ENCODE measurements at places on chromosomes 11 and 22.

DNA sequence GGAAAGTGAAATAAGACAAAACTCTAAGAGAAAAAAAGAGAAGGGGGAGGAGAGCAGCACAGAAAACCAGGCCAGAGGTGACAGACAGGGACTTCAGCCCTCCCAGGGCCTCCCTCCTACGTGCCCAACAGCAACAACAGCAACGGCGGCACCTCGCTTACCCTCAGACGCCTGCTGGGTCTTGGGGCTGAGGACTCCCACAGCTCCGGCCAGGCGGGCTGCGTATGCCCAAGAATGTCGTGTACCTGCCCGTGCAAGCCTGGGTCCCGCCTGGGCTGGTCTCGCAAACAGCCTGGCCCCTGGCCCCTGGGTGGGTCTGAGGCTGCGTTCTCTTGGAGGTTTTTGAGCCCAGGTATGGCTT is 30.5 kb downstream of the ARAP1 start:
- no peak for DNase-seq

GRCh38 chr11:60852117-60852981 is 3.4 kb downstream of the PTGDR2 start:
- no peak for DNase-seq

DNA sequence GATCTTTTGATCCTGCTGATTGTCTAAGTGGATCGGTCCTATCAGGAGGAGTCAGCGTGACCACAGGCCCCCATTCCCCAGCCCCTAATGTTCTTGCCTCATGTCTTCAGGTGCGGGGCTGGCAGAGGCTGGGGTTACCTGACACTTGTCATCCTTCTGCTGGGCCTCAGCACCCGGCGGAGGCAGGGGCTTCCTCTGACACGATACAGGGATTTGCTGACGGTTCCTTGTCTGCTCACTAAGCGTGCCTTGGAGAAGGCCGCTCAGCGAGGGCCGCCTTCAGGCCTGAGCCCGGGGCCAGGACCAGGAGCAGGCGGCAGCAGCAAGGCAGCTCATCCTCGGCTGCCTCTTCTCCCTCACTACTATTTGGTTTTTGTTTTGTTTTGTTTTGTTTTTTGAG is 45.7 kb upstream of the KCNQ1OT1 start:
- DNase-seq = no peak

DNA sequence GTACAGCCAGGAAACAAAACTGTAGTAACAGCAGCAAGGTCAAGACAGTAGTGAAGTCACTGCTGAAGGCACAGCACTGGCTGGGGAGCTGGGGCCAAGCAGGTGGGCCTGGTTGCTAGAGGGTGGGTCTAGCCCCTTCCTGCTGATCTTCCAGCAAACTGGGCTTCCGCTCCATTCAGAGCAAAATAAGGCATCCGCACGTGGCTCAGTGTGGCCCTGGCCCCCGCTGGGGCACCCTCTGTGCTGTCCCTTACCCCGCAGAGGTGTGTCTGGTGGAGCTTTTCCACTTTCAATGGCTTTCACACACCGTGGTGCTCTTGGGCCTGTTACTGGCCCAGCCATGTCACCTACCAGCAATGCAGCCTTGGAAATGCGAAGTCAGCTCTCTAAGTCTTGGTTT is 162.4 kb upstream of the B3GAT1 start:
- DNase-seq = no peak

DNA sequence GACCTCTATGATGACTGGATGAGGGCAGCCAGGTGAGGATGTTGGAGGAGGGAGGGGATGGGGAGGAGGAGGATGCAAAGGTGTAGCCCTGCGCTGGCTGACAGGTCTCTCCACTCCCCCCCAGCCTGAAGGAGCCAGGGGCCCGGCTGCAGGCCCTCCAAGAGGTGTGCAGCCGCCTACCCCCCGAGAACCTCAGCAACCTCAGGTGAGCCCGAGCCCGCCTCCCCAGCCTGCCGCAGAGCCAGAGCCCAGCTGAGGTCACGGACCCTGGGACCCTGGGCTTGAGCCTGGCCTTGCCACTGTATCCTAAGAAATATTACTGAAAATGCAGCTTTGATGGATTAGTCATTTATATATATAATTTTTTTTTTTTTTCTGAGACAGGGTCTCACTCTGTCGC is 7.8 kb downstream of the SH3BP1 start:
- DNase-seq = no peak

GRCh38 chr11:110293389-110293788 is 3.0 kb downstream of the RDX start:
- no peak for DNase-seq

GRCh38 chr11:27171376-27171958 is 130.9 kb downstream of the BBOX1 start:
- DNase-seq = no peak

DNA sequence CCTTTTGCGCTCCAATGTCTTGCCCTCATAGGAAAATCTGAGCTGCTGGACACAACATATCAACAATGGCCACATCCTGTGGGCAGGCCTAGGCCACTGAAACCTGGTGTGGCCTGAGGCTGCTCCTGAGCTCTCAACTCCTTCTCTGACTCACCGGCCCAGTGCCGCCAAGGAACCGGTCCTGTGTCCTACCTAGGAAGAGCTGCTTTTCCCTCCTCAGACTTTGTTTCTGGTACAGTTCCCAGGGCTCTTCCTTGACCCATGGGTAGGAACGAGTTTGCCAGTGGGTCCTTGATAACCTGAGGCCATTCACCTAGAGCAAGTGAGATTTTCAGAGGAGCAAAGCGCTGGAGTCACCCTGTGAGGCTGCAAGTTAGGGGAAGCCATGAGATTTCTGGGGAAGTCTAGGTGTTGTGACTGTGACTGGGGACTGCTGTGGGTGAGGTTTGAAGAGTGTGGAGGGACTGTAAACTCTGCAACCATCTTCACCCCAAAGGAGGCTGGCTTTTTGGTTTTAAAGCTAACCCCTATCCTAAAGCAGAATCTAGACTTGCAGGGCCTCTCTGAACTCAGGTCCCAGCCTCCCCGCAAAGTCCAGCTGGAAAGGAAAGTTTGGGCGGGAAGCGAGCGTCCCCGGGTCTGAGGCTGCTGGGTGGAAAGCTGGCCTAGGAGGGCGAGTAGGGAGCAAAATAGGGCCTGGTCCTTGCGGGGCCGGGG is 12.0 kb upstream of the PAX6 start:
- DNase-seq = no peak

DNA sequence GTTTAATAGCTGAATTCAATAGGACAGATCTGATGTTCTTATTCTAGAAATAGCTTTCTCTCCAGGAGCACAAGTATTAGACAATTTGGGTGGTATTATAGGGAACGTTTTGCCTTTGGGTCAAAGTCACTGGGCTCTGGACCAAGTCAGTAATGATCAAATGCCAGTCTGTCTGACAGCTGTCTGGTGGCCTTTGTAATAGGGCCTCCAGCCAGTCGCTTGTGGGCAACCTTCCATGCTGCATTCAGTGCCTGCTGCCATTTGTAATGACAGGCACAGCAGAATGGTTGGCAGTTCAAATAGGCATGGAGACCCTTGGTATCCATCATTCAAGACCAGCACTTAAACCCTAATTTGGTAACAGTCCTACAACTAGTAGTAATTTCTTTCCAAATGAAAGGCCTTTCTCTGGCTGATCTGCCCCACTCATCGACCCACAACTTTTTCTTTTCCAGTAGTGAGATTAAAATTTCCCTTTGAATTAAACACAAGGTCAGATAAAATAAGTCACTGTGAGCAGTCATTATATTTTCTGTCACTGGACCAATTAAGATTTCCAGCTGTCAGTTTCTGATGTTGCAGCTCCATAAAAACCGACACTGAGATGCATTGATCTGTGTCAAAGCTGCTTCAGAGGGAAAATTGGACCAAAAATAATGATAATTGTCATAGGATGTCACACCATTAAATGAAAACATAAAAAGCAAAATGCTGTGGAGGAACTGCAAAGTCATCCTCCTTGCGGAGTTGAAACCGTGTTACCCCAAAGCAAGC is 1038.1 kb downstream of the LRRC4C start:
- DNase-seq = no peak

- no peak for DNase-seq
Measured at GRCh38 chr11:80163011-80163410, 722.2 kb upstream of the TENM4 start.

DNA sequence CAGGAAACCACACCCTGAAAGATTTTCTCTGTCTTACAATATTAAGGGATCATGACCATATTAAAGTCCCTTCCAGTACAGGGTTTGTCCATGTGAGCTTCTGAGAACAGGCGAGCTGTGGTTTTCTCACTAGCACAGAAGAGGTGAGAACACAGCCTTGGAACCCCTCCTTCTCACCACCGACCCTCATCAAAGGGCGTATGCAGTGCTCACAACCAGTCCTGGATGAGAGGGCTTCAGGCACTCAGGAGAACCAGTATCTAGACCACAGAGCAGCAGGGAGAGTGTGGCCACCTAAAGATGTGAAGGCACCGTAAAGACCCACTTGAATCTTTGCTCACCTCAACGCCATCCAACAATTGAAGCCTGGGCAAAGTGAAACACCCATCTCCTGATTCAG is 397.0 kb downstream of the ETS1 start:
- DNase-seq = no peak

DNA sequence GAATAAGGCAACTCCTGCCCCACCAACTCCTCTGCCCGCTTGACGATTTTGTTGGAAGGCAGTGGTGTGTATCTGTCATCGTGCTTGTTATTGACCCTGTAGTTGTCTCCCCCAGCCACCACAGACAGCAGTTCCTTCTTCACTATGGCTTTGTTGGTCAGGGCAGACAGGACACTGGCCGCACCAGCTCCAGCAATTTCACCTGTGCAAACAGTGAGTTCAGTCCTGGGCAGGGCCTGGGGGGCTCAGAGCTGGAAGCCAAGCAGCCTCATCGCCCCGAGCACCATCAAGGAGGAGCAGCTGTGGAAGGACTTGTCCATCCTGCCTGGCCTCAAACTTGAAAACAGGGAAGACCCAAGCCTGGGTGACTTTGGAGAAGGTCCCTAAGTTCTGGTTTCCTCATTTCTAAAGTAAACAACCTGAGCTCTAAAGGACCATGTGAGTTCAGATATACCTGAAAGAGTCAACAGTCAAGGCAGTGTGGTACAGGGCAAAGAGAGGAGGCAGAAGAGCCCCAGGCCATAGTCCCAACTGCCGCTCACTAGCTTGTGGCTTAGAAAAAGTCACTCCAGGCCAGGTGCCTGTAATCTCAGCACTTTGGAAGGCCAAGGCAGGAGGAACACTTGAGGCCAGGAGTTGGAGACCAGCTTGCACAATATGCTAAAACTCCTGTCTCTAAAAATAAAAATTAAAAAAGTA is 4.6 kb downstream of the PLAAT2 start:
- no peak for DNase-seq

- no peak for DNase-seq
Measured at GRCh38 chr11:12927221-12927620, 81.9 kb upstream of the RASSF10 start.

- no peak for DNase-seq
Measured at GRCh38 chr22:48228468-48228867, 1466.0 kb downstream of the TBC1D22A start.

- DNase-seq = no peak
Measured at GRCh38 chr11:122085712-122086111, 30.3 kb downstream of the BLID start.

- DNase-seq = no peak
Measured at GRCh38 chr11:131637469-131638175, 267.2 kb downstream of the NTM start.

DNA sequence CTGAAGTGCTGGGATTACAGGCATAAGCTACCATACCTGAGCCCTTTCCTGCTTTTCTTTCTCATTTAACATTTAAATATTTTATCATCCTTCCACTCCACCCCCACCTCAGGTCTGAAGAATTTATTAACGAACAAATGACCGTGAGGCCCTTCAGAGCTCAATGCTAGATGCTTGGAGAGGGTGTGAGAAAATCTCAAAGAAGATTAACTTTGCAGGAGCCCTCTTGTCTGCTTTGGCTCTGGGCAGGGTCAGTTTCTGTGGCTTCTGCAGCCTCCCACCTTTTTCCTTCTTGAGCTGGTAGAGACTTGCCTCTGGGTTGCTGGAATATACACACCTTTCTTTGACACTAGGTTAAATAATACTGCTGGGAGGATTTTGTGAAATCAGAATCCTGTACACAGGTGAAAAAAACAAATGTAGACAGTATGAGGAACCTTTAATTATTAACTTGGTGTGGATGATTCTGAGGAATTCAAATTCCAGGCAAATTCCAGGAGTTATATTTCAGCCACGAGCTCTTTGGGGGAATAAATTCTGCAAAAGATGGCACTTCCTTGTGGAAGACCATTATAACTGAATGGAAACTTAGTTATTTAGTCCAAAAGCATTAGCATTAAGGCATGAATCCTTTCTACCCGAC is 3.4 kb upstream of the ZBTB44 start:
- no peak for DNase-seq

GRCh38 chr11:78072455-78072854 is 7.2 kb downstream of the NDUFC2 start:
- no peak for DNase-seq

DNA sequence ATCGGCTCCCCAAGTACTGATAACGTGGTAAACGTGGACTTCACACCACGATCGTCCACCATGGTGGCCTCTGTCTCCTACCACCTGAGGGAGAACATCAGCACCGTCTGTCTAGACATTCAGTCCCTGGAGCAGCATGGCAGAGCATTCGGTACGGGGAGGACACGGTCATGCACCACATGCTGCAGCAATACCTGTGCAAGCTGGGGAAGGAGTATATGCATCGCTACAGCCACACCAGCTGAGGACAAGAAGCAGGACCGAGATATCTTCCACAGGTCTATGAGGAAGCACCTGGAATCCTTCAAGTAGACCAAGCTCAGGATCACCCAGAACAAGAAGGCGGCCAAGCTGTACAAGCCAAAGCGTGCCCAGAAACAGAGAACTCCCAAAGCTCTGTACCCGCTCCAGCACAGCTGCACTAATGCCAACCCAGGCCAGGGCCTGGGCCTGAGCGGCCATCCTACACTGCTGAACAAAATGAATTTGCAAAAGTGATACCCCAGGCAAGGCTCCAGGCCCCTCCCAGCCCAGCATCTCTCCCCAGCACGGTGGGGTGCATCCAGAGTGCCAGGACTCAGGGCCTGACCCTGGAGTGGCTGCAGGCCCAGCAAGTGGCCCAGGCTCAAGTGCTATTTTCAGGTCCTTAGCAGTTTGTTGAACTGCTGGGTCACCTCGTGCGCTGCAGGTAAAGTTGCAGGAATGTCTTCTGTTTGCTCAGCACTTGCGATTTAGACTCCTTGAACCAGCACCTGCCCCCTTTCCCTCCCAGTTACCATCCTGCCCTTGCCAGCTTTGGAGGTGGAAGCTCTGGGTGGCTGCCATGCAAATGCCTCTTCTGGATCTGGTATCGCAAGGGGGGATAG is 119.3 kb upstream of the SERPIND1 start:
- no peak for DNase-seq

- DNase-seq = no peak
Measured at GRCh38 chr11:95577716-95578460, 211.7 kb downstream of the FAM76B start.

Data from SK-N-DZ (cell line).